ENCODE measurements at places on chromosomes 3 and 15.

DNA sequence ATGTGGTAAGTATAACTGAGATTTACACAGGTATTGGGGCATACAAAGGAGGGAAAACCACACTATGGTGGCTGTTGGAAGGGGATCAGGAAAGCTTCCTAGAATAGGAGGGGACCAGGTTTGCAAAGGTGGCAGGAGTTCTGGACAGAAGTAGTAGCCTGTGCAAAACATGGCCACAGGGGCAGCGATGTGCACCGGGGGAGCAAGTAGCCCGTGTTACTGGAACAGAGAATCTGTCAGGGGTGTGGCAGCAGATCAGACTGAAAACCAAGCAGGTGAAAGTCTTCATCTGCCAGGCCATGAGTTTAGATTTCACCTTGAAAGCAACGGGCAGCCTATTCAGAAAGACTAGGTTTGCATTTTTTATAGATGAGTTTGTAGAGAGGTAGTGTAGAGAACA, 182.3 kb upstream of the LPP start:
- no peak for DNase-seq

DNA sequence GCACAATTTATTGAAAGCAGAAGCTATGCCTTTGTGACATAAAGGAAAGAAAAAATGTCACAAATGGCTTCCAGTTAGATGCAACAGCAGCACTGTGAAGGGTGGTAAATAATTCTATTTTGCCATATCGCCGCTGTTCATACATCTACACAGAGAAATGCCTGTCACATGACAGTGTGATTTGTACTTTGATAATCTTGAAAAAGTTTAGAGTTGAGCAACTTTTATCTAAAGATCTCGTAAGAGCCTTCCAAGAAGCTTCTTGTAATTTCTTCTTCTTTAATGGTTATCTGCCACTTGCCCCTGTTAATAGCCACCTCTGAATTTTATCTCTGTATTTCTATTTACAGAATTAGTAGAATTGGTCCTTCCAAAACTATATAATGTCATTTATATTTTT, 192.3 kb downstream of the ATP8B4 start:
- DNase-seq, result no peak

GRCh38 chr3:102699819-102700140, 265.0 kb downstream of the ZPLD1 start:
- no peak for DNase-seq

DNA sequence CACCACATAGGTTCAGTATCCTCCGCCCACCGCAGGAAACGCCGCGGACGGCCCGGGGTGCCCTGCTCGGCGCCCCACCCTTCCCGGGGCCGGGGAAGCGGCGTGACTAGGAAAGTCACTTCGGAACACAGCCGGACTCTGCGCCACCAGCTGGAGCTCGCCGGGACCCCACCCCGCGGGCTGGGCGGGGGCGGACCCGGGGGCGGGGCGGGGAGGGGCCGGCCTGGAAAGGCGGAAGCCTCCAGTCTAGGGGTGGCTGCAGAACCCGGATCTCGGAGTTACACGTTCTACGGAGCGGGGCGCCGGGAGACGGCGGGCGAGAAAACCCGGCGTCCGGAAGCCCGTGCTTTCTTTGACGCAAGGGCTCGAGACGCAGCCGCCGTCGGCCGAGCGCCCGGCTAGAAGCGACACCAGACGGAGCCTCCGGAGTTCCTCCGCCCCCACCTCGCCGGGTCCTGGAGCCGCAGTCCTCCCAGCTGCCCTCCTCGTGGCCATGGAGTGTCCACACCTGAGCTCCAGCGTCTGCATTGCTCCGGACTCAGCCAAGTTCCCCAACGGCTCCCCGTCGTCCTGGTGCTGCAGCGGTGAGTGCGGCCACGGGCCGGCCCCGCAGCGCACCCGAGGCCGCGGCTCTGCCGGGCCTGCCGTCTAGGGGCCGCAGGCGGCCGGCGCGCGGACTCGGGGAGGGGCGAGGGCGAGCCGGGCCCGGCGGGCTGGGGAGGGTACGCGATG, at the start of gene USP3:
USP3 (plus strand) TSS at position 347 of the 732 bp plus-strand sequence; CDS start at position 494, 147 bp downstream.
- peak; percentile 67 for DNase-seq

DNA sequence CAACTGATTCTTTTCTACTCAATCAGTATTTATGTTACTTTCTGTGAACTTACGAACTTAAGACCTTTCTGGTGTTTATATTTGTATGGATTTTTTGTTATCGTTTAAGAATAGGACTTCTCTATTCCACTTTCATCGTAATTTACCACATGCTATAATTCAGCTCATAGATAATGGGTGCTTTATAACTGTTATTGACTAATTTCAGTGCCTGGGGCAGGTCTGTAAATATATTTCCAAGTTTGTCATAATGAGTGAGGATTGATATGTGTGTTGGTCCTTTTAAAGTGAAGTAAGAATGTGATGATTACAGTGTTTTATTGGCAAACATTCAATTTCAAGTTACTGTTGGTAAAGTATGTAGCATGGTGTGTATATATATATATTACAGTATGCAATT, 1.8 kb upstream of the NAALADL2 start:
- no peak for DNase-seq

DNA sequence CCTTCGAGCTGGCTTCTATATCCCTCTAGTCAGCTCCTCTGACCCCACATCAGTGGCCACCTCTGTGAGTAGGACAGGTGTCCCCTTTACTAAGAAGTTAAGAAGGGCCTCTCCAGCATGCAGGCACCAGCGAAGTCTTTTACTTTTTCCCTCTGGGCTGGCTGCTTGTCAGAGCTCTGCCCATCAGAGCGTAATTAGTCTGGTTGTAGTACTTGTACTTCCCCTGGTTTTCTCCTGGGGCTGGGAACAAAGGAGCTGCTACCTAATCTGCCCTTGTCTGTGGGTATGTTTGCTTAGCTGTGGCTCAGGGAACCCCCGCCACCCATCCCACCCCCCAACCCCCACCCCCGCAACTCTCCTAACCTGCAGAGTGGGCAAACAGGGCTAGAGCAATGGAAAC, 27.4 kb upstream of the ALPK3 start:
- no peak for DNase-seq

DNA sequence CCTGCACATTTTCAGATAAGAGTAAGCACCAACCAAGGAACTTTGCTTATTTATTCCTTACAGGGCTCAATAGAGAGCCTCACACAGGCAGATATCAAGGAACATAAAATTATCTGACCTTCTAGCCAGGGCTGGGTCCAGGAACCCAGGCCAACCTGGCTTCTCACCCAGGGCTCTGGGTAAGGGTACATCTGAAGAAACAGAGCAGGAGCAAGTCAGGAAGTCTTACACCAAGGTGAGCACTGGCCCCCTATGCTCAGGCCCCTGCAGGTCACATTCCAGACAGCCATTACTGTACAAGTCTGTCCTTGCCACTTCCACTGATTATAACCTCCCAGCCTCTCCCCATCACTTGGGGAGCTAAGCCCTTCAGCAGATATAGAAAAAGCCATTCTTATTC, 19.1 kb downstream of the TF start:
- DNase-seq, result no peak

- DNase-seq, result no peak
These were observed 134.3 kb downstream of the TIGIT start for GRCh38 chr3:114428044-114428595.

- no peak for DNase-seq
These were observed 15.6 kb downstream of the SEMA3F start for GRCh38 chr3:50170689-50171088.

GRCh38 chr3:192064959-192065358, 604.0 kb downstream of the PYDC2 start:
- DNase-seq, result no peak

DNA sequence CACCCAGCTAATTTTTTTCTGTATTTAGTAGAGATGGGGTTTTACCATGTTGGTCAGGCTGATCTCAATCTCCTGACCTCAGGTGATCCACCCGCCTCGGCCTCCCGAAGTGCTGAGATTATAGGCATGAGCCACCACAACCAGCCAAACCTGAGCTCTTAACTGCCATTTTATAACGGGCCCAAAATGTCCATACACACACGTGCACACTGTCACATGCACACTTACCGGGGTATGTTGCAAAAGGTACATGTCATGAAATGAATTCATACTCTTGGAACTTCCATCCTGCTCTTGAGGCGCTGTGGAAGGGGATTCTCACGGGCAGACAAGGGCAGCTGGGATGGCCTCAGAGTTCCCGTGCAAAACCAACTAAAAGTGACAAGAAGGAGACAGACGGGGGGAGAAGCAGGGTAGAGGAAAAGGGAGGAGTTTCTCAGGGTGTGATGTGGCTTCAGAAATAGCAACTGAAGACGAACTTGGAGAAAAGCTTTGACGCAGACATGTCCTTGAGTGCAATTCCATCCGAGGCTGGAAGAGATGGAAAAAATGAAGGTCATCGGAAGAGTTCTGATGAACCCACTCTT, 110.9 kb downstream of the BDH1 start:
- no peak for DNase-seq

- peak; percentile 92 for DNase-seq
These were observed at the start of gene POLR2M for GRCh38 chr15:57706405-57707209. Gene POLR2M (plus strand): TSS chr15:57706714. CDS start chr15:57706843, 129 bp downstream.

GRCh38 chr15:90873998-90874605, 5.7 kb downstream of the FURIN start:
- no peak for DNase-seq

DNA sequence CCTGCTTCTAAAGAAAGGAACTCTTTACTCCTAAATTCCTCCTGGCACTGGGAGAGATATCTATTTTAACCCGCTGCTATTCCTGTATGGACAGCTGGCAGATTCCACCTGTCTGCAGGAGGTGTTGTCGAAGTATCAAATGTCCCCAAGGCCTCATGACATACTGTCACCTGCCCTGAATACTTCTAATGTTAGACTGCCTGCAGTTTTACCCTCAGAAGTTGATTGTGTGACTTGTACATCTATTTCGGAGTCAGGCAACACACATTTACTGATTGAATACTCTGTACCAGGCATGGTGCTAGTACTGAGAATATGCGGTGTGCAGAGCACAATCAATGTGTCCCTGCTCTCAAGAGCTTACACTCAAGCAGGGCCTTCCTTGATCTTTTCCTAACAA, 38.6 kb downstream of the PDZRN3 start:
- no peak for DNase-seq

DNA sequence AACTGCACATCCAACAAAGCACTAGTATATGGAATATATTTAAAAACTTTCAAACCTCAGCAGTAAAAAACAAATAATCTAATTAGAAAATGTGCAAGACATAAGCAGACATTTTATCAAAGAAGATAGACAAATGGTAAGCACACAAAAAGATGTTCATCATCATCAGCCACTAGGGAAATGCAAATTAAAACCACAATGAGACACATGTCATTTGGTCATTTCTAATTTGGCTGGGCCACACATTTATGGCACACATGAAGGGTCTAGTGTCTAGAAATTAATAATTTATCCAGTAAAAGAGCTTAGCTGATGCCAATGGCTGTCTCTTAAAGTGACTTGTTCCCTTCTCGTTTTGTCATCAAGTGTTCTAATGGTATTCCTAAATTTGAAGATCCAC, 45.8 kb downstream of the ARHGAP31 start:
- DNase-seq, result no peak

Measured in iPS DF 6.9 (cell line).